T-helper 22 cell (primary cell): ENCODE measurements at places on chromosomes 2 and 18.

- DNase-seq = no peak
Observed at GRCh38 chr2:205858881-205859441, 176.7 kb downstream of the NRP2 start.

GRCh38 chr2:117436697-117437096 is 377.8 kb upstream of the DDX18 start:
- no peak for DNase-seq

- no peak for DNase-seq
Observed at GRCh38 chr2:113117541-113118262, 9.7 kb upstream of the IL1RN start.

DNA sequence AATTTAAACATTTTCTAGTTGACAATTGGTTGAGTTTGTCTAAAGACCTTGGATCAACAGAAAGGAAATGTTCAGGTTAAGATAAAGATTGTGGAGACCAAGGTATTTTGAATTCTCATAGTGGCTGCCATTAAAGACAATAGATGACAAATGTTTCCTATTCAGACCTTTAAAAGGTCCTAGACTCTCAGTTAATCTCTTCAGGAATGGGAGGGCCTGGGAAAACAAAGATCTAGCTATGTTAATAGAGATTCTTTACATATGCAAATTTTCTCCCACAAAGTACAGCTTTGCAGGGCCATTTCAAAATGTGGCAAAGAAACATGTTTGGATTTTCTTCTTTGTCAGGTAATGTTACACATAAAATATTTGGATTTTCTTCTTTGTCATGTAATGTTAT is 403.9 kb downstream of the SPAG16 start:
- no peak for DNase-seq

DNA sequence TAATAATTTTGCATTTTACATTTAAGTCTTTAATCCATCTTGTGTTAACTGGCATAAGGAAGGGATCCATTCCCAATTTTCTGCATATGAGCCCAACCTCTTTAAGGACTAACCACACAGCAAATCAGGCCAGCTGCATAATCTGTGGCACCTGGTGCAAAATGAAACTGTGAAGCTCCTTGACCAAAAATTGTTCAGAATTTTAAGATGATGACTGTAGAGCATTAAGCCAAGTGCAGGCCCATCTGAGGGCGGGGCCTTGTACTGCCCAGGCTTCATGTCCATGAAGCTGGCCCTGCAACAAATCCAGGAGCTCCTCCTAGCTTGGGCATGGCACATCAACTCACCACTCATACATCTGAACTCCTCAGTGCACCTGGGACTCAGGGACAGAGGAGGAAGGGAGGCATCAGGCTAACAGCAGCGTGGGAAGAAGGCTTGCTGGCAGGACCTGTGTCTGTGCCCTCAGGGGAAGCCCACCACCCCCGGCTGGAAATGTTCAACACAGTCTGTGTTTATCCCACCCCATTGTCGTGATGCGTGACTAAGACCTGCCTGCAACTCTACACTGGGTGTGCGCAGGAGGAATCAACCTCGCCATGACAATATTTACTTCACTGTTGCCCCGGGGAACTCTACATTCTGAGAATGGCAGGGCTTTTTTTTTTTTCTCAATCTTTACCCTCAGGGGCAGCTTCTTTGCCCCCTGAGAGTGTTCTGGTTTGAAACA is 128.9 kb upstream of the SIX2 start:
- no peak for DNase-seq

GRCh38 chr18:36321658-36322407 is 24.3 kb downstream of the FHOD3 start:
- DNase-seq = no peak

- DNase-seq = no peak
Observed at GRCh38 chr2:28539118-28539541, 43.3 kb downstream of the PLB1 start.

- DNase-seq = no peak
Observed at GRCh38 chr2:33478968-33479731, 2.7 kb downstream of the RASGRP3 start.

- no peak for DNase-seq
Observed at GRCh38 chr2:26629751-26630150, 11.4 kb downstream of the CIB4 start.

DNA sequence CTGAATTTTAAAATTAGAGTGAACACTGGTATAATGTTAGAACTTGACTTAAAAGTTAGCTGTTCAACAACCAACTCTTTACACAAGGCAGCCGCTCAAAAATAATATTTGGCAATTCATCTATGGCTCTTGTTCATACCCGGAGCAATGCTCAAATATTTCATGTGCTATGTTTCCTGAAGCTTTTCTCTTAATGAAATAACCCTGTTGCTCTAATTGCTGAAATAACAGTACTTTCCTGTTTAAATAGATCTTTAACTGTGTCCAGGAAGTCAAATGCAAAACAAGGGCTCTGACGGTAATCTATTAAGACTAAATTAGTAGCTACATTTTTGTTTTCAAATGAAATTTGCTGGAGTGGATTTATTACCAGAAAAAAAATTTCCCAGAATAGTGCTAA is 33.7 kb downstream of the RFTN2 start:
- no peak for DNase-seq

GRCh38 chr2:38016219-38016618 is 59.7 kb downstream of the CYP1B1 start:
- DNase-seq = no peak

DNA sequence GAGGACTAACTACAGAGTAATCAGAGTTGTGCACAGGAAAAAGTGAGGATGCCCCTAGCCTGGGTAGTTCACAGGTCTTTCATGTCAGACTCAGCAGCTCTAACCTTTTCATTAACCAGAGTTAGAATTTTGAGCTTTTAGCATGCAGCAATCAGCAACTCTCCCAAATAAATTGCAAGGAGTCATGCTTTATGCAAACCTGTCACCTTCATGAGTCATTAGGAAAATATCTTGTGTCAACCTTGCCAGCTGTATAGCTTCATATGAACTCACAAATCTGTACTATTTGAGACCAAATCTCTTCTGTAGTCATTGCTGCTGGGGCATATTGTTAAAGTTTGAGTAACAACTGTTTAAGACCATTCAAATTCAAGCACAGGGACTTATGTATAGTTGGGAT is 382.3 kb upstream of the NT5C1B start:
- DNase-seq = no peak

DNA sequence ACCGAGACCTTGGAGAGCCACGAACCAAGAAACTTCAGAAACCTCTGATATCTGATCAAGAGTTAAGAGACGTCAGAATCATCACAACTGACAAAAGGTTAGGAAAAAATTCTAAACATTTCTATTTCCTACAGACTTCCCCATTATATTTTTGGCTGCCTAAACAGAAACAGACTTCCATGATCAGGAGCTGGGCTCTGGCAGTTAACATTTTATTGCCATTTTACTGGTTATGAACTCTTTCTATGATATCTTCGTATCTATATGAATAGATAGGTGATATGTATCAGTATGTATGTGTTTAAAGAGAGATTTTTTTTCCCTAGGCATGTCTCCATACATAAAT is 31.1 kb upstream of the PPP1R1C start:
- DNase-seq = no peak

DNA sequence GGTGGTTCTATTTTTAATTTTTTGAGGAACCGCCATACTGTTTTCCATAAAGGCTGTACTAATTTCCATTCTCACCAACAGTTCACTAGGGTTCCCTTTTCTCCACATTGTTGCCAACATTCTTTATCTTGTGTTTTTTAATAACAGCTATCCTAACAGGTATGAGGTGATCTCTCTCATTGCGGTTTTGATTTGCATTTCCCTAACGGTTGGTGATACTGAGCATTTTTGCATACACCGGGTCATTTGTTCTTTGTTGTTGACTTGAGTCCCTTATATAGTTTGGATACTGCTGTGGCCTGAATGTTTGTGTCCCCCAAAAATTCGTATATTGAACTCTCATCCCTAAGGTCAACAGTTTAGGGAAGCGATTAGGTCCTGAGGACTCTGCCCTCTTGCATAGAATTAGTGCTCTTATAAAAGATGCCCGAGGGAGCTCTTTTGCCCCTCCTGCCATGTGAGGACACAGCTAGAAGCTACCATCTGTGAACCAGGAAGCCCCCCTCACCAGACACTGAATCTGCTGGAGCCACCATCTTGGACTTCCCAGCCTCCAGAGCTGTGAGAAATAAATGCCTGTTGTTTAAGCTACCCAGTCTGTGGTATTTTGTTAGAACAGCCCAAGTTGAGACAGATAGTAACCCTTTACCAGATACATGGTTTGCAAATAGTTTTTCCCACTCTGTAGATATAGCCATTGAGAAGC is 4.7 kb downstream of the IMP4 start:
- no peak for DNase-seq

GRCh38 chr2:229686122-229686919 is 28.0 kb downstream of the DNER start:
- no peak for DNase-seq

DNA sequence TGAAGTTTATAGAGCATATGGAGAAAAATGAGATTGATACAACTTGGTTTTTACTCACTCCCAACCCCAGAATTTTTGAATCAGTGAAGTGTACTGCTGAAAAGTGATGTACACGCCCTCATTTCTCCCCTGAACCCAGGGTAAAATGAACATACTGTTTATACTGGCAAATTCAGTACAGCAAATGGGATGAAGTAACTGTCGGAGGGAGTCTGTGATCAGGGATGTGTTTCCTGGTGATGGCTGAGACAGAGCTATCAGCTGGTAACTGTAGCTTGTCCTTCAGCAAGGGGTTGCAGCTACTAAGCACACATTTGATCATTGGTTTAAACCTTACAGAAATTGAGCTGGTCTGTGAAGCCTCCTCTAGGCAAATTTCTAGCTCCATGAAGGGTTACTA is 191.6 kb downstream of the PTPRM start:
- DNase-seq = no peak

DNA sequence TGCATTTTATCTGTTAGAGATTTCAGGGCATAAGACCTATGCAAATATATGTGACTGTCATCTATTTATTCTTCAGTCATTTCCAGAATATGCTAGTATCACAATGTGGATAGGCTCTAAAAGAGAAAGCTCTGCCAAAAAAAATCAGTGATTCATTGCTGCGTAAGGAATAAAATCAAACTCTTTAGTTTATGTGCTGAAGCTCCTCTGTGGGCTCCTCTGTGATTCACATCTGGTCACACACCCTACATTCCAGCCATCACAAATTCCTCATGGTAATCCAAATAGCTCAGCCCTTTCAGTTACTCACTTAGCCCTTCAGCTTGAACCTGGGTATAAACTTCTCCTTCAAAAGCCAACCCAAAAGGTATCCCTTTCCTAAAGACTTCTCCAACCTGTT is 21.4 kb downstream of the DLGAP1 start:
- DNase-seq = no peak

GRCh38 chr2:224325941-224326340 is 76.0 kb downstream of the FAM124B start:
- no peak for DNase-seq

- no peak for DNase-seq
Observed at GRCh38 chr18:7592305-7593071, 25.4 kb downstream of the PTPRM start.

GRCh38 chr2:236156095-236156859 is 11.9 kb downstream of the GBX2 start:
- DNase-seq = no peak

- no peak for DNase-seq
Observed at GRCh38 chr2:72204156-72204785, 56.6 kb upstream of the CYP26B1 start.

GRCh38 chr2:239006622-239007285 is 158.9 kb downstream of the TWIST2 start:
- DNase-seq = no peak

DNA sequence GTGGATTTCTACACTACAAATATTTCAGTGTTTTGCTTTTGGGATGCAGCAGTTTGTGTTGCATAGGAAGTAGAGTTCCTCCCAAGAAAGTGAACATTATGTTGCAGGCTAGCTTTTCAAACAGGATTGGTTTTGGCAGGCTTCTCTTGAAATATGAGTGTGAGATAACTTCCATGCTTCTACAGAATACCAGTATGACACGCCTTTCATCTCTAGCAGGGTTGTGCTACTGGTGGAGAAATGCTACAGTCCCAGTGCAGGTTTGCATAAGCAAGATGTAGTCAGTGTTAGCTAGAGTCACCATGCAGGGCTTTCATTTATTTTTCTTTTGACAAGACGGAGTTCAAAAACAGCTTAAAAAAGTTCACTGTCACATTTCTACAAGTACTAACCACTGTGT is 17.1 kb upstream of the CAVIN2 start:
- DNase-seq = no peak

DNA sequence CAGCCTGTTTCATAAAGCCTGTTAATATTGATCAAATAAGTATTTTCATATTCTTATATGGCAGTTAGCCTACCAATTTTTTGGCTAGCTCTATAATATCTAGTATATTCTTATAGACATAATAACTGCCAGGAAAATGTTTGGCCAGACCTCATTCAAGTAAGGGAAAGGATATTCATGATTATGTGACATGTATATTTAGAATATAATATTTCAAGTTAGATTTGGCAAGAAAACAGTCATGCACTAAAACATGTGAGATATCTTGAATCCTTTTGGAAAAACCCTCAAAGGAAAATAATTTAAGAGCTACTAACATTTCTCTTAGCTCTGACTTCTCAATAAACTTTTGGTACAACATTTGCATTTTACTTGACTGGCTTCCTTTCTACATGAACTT is 694.1 kb downstream of the PLCL1 start:
- no peak for DNase-seq

- no peak for DNase-seq
Observed at GRCh38 chr2:224561234-224562005, 23.7 kb downstream of the CUL3 start.

- no peak for DNase-seq
Observed at GRCh38 chr2:123045713-123046112, 979.4 kb upstream of the CNTNAP5 start.

- no peak for DNase-seq
Observed at GRCh38 chr2:126656431-126657147, 631 bp downstream of the GYPC start.

GRCh38 chr2:13968811-13969210 is 663.7 kb upstream of the LRATD1 start:
- no peak for DNase-seq

DNA sequence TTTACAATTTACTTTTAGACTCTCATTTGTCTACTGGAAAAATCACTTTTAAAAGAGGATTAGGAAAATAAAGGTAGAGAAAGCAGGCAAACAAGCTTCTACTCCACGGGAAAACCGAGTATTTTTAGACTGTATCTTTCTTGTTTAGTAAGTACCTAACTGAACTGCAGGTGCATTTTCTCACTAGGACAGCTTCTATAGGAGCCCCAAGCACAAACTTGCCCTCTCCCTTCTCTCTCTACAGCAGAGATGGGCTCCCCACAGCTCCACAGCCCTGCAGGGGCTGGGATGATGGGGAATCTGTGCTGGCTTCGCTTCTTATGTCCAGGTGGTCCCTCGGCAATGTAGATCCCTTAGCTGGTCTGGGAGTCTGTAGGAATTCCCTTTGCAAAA is 16.2 kb downstream of the PSTPIP2 start:
- no peak for DNase-seq
